Vagina (tissue), 2 donors: ENCODE measurements at places on chromosomes 16 and 17.
A peak's percentile ranks its signal among the peaks of the same experiment; 100 is the strongest.

DNA sequence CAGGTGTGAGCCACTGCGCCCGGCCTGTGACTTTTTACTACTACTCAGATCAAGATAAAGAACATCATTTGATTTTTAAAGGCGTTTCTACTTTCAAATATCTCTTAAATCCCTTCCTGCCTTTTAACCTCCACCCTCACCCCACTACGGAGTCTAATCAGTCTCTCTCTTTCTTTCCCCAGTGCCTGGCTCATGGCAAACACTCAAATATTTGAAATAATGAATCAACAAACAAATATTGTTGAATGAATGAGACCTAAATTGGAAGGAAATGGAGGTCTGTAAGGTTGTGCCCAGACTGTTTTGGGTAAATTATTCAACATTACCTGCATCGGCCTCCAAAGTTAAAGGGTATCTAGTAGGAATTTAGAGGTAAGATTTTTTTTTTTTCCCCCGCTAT lies 14.7 kb downstream of the COPZ2 start:
- DNase-seq = no peak

DNA sequence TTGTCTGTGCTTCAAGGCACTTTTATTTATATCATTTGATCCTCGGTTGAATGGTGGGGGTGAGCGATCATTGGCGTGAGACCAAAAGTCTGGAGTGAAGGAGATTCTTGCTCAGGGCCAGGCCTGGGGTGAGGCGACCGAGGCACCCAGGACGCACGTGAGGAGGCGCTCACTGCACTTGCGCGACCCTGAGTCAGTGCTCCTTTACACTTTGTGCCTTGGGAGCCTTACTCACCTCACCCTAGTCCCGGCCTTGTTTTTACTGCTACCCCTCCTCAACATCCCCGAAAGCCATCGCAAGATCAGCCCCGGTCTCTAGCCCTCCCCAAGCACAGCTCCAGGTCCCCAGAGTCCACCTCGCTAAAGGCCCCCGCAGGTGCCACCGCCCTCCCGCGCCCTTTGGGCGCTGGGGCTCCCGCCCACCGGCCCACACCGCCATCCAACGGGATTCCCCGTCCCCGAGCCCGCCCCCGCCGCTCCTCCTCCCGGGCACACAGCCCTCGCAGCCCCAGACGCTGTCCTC lies 496 bp downstream of the EZH1 start:
- DNase-seq = no peak

- DNase-seq = peak; percentile 56
Measured at GRCh38 chr16:50393416-50393815, 24.6 kb upstream of the BRD7 start.

DNA sequence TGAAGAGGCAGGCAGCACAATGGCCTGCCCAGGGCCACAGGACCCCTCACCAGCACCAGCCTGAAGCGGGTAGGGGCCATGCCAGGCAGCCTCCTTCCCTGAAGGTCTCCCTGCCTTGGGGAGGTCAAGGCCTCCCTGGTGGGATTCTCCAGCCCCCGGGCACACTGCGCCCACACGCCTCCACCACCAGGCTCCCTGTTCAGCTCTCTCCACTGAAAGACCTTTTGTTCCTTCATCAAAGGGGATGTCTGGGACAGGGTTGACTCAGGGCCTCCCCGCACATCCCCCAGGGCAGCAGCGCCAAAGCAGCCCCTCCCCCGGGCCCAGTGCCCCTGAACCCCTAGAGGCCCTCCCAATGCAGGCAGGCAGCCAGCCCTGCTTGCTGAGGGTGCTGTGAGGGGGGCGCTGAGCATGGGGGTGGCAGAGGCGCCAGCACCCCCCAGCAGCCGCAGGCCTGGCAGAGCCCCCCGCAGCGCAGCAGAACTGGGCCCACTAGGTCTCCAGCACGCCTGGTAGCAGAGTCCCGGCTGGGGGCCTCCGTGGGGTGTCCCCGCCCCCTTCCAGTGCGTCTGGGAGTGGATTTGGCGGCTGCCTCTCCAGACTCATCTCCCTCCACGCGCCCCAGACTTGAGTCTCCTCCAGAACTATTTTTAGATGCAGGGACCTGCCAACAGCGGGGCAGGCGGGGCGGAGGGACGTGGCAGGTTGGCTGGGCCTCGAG lies 13.1 kb downstream of the BCAR1 start:
- DNase-seq = no peak

- DNase-seq = no peak
Measured at GRCh38 chr17:38554430-38555350, 51.1 kb downstream of the SRCIN1 start.

- DNase-seq = no peak
Measured at GRCh38 chr16:89320782-89321501, 103.4 kb downstream of the ZNF778 start.

DNA sequence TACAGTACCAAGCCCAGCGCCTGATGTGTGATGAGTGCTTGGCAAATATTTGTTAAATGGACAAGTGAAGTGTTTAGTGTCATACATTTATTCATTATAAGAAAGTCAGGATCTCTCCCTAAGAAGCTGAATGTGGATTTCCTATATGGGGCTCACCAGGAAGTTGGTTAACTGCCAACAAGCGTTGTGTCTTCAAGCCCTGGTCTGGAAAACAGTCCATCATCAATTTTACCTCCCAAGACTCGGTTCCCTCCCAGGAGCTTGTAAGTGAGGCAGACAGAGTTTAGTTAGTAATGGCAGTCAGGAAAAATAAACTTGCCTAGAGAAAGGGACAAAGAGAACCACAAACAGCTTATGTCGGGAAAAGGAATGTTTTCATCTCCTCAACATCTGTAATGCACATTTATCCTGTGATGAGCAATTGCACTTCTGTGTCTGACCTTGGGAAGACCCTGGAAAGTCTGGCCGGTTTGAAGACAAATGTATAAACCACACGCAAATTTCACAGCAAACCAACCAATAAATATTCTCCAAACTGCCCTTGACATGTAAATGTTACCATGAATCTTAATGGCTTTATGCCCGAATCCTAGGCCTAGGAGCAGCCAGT lies 28.3 kb downstream of the C16orf95 start:
- DNase-seq = no peak

DNA sequence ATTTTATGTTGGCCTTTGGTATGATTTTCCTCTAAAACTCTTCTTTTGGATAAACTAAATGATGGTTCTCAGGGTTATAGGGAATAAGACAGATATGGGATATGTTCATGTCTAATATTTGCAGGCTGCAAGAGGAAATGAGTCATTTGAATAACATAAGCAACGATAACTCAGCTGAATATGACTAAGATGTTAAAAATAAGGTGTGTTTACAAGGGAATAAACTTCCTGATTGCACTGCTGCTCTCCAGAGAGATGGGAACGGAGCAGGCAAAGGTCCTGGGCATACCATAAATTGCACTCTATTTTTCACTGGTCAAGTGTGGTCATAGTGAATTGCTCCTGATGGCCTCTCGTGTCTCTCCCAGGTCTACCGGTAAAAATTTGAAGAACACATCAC lies 666.2 kb downstream of the TOX3 start:
- DNase-seq = no peak

GRCh38 chr16:66746682-66747081 lies 4.7 kb downstream of the DYNC1LI2 start:
- DNase-seq = no peak

- no peak for DNase-seq
Measured at GRCh38 chr17:44960691-44961090, 7.4 kb downstream of the C1QL1 start.

DNA sequence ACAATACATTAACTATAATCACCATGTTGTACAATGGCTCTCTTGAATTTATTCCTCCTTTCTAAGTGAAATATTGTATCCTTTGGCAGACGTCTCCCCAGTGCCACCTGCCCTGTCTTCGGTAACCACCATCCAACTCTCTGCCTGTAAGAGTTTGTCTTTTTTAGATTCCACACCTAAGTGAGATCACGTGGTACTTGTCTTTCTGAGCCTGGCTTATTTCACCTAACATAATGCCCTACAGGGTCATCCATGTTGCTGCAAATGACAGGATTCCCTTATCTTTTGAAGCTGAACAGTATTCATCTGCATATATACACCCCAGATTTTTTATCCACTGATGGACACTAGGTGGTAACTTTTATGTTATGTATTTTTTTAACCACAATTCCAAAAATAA lies 24.2 kb downstream of the ORC6 start:
- no peak for DNase-seq

- DNase-seq = no peak
Measured at GRCh38 chr17:70653850-70654249, 484.5 kb downstream of the KCNJ2 start.

- no peak for DNase-seq
Measured at GRCh38 chr16:81553080-81553813, 108.6 kb downstream of the CMIP start.

DNA sequence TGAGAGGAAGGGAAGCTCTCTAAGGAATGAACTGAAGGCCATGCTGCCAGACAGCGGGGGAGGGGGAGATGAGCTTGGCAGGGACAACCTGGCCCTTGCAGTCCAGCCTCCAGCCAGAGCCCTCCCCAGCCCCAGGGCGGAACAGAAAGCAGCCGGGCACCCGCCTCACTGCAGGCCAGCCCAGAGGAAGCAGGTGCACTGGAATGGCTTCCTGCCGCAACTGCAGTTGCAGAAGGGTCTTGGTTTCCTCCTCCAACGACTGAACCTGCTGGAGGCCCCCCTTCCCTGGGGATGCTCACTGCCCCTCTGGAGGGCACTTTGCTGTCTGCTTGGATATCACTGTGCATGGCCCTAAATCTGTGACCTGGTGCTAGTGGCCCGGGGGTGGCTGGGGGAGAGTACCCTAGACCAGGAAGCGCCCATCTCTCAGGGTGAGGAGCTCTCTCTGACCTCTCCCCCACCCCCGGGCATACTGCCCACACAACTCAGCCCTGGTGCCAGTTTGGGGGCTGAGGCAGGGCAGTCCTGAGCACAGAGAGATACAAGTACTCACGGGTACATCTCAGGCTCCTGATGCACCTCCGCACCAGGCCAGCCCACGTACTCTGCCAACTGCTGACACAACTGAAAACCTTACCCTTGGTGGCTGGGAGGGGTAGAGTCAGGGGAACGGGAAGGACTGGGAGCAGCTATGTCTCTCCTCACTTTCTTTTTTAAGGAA lies 41.1 kb downstream of the MYO18A start:
- DNase-seq = no peak

DNA sequence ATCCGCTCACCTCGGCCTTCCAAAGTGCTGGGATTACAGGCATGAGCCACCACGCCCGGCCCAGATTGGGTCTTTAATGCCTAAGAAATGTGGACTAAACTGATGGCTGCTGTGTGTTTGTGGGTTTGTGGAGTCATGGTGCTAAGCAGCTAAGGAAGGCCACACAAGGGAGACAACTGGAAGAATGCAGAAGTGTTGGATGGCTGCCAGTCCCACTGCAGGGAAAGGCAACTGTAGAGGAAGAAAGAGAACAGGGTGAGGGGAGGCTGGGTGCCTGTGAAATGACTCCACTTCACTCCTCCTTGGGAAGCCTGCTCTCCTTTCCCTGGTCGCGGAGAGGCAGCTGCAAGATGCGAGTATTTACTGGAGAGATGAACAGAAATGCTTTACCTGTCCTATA lies 23.5 kb upstream of the SIAH1 start:
- DNase-seq = no peak

GRCh38 chr17:80455336-80455710 lies 21.1 kb downstream of the NPTX1 start:
- DNase-seq = no peak

DNA sequence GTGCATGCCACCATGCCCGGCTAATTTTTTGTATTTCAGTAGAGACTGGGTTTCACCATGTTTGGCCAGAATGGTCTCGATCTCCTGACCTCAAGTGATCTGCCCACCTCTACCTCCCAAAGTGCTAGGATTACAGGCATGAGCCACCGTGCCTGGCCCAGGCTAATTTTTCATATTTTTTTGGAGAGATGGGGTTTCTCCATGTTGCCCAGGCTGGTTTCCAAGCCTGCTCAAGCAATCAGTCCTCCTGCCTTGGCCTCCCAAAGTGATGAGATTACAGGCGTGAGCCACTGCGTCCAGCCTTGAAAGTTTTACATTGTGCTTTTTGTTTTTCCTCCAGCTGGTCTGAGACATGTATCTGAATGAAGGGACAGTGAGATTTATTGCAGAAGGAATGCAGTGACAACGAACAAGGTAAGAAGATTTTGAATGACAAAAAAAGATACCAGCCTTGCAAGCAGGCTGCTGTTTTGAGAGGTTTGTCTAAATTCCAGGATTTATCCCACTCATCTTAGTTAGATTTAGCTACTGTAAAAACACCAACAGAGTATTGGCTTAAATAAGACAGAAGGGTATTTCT lies 3.4 kb upstream of the ENGASE start:
- DNase-seq = no peak

GRCh38 chr16:10838621-10839278 lies 20.2 kb upstream of the TVP23A start:
- DNase-seq = no peak

DNA sequence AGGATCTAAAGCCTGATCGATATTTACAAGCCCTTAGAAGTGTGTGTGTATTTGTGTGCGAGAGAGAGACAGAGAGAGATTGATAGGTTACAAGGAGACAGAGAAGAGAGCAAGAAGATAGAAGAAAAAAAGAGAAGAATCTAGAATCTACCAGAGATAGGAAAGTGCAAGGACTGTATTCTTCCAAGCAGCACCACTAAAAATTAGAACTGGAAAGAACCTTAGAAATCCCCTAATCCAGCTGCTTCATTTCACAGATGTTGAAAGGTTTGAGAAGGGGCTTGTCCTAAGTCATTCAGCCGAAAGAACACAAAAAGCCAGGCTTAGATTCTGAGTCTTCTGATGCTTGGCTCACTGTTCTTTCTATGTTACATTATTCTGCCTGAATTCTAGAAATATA lies 92.2 kb downstream of the HS3ST3A1 start:
- no peak for DNase-seq

DNA sequence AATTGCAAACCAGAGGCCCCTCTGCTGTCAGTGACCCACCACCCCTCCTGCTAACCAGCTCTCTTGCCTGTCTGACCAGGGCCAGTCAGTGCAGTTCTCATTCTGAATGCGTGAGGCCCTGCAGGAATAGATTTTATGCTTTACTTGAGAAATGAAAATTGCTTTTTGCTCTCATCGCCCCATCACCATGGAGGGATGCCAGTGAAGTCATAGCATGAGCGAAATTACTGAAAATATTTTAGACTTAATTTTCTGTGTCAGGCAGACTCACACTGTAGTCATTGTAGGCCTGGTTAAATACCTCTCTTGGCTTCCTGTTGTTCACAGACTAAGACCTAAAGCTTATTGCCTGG lies 490.5 kb upstream of the CDH5 start:
- no peak for DNase-seq

GRCh38 chr17:48238933-48239602 lies 131.5 kb downstream of the SNX11 start:
- DNase-seq = no peak

DNA sequence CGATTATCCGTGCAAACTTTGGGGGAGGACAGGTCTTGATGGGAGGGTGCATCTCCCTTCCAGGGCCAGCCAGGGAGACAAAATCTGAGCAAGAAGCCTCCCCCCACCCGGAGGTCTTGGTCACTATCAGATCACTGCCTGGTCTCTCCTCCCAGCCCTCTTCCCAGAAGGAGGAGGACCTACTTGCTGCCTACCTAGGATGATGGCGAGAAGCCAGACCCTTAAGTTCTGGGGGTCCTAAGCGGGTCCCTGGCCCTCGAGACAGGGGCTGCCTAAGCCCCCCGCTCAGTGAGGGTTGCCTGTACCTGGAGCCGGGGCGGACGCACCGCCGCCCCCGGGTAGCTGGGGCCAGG lies 4.6 kb downstream of the TSPOAP1 start:
- DNase-seq = no peak

GRCh38 chr17:7019839-7020519 lies 2.9 kb upstream of the BCL6B start:
- no peak for DNase-seq
